Effector memory CD8-positive, alpha-beta T cell (primary cell): ENCODE measurements at places on chromosomes 5 and 9.

DNA sequence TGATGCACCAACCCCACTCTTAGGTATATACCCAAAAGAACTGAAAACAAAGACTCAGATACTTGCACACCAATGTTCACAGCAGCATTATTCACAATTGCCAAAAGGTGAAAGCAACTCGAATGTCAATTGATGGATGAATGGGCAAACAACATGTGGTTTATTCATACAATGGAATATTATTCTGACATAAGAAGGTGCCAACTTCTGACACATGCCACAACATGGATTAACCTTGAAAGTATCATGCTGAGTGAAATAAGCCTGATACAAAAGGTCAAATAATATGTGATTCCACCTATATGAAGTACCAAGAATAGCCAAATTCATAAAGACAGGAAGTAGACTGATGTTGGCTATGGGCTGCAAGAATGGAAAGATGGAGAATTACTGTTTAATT, 35.0 kb downstream of the CTNND2 start:
- no peak for DNase-seq

GRCh38 chr9:89464300-89464901, 33.5 kb downstream of the SEMA4D start:
- DNase-seq, result no peak

GRCh38 chr9:110050925-110051355, 157.0 kb downstream of the C9orf152 start:
- DNase-seq, result no peak

GRCh38 chr5:58477760-58478376, 13.4 kb upstream of the GAPT start:
- no peak for DNase-seq

- no peak for DNase-seq
Observed at GRCh38 chr9:116585896-116586295, 101.2 kb upstream of the TRIM32 start.

DNA sequence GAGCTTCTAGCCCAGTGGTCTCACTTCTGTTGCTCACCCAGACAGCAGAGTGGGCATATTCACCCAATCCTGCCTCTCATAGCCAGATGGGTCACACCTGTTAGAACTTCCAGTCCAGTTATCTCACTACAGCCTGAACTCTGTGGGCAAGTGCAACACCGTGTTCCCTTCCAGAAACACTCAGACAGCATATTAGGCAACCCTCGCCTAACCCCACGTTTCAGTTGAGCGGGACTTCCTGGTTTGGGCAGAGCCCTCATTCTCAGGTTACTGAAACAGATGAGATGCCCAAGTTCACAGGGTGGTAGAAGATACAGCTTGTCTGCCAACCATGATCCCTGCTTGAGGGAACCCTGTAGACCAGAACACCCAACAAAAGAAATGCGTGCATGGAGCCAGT, 538.2 kb downstream of the CYLC2 start:
- DNase-seq, result no peak

GRCh38 chr5:91983869-91984268, 600.8 kb upstream of the ARRDC3 start:
- DNase-seq, result no peak

- DNase-seq, result no peak
Observed at GRCh38 chr5:112857866-112858265, 3.2 kb upstream of the SRP19 start.

- no peak for DNase-seq
Observed at GRCh38 chr5:40385544-40385943, 294.2 kb upstream of the PTGER4 start.

DNA sequence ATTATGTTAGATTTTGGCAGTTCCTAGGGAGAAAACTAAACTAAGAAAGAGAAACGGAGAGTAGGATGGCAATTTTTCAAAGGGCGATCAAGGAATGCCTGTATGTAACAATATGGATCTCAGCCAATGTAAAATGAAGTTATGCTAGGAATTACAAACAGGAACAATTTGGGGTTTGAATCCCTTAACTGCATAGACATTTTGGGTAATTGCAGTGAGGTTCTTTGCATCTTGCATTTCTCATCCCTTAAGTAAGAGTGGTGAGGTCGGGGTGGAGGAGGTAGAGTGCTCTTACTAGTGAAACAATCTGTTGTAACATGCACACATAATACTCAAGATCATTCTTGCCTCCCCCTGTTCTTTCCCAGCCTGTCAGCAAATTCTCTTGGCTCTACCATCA, 137.6 kb downstream of the NPR3 start:
- no peak for DNase-seq

- no peak for DNase-seq
Observed at GRCh38 chr9:127897193-127897692, 2.2 kb downstream of the ST6GALNAC6 start.

DNA sequence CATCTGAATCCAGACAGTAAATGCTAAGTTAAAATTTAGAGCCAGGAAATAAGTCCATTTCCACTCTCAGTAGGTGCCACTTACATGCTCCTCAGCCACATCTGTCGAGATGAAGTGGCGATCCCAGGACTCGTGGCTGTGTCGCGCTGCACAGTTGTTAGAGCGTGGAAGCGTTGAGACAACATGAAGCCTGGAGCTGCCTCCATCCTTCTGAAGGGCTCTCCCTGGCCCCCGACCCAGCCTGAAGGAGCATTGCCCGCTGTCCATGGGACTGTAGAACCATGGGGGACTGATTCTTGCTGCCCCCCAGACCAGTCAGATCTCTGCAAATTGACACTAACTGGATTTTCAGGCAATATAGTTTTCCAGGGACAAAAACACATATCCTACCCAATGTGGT, 58.9 kb downstream of the IRX1 start:
- DNase-seq, result no peak

- no peak for DNase-seq
Observed at GRCh38 chr5:95261437-95262175, 23.3 kb downstream of the MCTP1 start.

DNA sequence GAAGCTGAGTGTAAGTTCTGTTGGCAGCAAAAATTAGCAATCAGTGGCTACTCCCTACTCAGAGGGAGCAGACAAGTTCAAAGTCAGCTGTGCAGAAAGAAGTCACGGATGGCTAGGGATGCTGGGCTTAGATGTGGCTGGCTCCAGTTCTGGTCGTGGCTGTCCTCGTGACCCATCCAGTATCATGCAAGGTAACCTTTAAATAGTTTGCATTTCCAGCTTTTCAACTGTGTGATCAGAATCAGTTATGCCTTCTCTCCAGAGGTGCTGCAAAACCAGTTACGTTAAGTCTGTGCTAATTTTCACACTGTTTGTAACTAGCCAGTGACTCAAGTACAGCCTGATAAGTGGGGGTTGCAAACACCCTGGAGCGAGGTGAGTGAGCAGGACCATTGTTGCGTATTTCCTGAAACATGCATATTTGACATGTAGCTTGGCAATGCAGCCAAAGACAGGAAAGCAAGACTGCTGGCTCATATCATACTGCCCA, 302.4 kb downstream of the ATPSCKMT start:
- no peak for DNase-seq

- no peak for DNase-seq
Observed at GRCh38 chr9:131590449-131590848, 45.1 kb downstream of the PRRT1B start.

GRCh38 chr9:98142182-98142907, 23.3 kb upstream of the TRIM14 start:
- no peak for DNase-seq

- no peak for DNase-seq
Observed at GRCh38 chr9:75188756-75189155, 100.4 kb downstream of the OSTF1 start.

GRCh38 chr9:70949239-70949638, 172.2 kb downstream of the TRPM3 start:
- no peak for DNase-seq

- DNase-seq, result no peak
Observed at GRCh38 chr9:35659340-35659739, 1.2 kb downstream of the CCDC107 start.

- no peak for DNase-seq
Observed at GRCh38 chr9:74284581-74285450, 212.3 kb upstream of the RORB start.

GRCh38 chr5:148091991-148092964, 28.5 kb downstream of the SPINK5 start:
- DNase-seq, result no peak

GRCh38 chr5:35009019-35009418, 38.7 kb downstream of the AGXT2 start:
- no peak for DNase-seq

GRCh38 chr9:32394381-32395049, 10.1 kb downstream of the ACO1 start:
- no peak for DNase-seq

GRCh38 chr5:142789206-142789605, 19.0 kb downstream of the ARHGAP26 start:
- no peak for DNase-seq

- DNase-seq, result peak; percentile 11
Observed at GRCh38 chr9:110058304-110058953, 149.5 kb downstream of the C9orf152 start.

DNA sequence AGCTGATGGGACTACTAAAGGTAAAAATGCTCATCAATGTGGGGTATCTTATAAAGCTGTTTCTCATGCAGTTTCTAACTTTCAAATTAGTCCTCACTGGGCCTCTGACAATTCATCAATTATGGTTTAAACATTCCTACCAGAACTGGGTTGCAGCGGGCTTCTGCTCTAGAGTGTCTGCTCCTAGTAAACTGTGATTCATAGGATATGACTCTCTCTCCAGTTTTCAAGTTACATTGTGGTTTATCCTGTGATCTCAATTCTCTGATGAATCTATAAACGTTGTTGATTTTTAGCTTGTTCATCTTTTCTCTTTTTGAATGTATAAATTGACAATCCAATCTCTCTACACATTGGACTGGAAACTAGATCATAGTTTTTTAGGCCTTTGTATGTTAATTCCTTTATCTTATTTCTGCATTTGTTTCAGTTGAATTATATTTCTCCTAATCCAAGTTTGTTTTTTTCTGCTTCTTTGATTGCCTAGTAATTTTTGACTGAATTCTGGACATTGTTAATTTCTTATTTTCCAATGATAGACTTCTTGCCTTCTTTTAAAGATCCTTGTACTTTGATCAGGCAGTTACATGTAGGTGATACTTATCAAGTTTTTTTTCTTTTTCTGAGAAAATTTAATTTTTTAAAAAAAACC, 822.6 kb downstream of the TLE1 start:
- DNase-seq, result no peak

- DNase-seq, result peak; percentile 48
Observed at GRCh38 chr9:92706218-92706940, 36.4 kb upstream of the IPPK start.

DNA sequence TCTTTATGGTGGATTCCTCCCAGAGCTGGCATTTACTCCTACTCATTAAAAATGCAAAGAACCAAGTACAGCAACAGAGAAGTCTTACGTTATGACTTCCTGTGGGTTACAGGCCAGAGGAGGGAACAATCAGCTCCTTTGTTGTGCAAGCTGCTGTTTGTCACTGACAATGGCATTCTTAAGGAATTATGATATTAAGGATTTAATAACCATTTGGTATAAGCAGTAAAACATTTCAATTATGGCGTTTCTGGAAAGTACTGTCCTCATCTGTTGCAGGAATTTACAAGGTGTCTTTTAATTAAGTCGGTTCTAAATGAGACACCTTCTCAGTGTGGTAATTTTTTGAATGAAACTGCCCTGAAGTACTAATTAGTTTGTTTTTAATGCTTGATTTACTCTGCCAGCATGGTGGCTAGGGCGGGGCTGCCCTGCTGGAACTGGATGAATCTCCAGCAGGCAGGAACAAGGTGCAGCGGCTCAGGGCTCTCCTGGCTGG, 49.1 kb upstream of the VDAC1 start:
- DNase-seq, result no peak

- peak; percentile 2 for DNase-seq
Observed at GRCh38 chr9:116661037-116661954, 25.8 kb upstream of the TRIM32 start.

GRCh38 chr9:126626127-126626925, 12.6 kb downstream of the LMX1B start:
- DNase-seq, result no peak

DNA sequence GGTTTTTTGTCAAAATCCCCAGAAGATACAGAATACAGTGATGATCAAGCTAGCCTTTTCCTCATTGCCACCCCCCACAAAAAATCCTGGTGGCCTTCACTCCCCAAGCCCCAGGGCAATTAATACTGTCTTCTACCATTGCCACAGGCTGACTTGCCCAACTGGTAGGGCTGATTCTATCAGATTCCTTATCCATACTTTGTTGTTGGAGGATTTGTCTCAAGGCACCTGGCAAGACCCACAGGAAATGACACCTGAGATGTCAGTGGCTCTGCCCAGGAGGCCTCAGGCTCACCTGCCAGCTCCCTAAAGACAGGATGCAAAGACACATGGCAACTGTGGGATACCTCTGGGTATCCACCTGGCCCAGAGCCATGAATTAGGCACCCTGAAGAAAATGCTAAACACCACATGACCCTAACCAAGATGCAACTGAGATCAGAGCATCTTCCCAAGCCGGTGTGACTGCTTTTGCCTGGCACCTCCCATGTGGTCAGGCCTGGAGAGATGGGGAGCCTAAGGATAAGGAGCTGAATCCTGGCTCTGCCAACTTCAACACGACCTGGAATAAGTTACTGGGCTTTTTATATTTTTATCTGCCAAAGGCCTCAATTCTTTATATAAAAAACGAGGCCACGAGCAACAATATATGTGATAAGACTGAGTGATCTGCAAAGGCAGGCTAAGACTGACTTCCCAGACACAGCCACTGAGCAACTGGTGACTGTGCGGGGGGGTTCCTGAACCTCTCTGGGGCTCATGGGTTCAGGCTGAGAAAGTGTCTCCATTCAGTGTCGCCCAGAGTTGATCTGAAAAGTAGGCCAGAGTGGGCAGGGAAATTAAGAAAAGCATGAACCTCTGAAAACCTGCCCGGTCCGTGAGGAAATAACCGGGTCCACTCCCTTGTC, 944 bp downstream of the ATOX1 start:
- no peak for DNase-seq
